ENCODE measurements at places on chromosomes 6 and 20.

- no peak for DNase-seq
Observed at GRCh38 chr6:129153257-129153656, 270.3 kb downstream of the LAMA2 start.

DNA sequence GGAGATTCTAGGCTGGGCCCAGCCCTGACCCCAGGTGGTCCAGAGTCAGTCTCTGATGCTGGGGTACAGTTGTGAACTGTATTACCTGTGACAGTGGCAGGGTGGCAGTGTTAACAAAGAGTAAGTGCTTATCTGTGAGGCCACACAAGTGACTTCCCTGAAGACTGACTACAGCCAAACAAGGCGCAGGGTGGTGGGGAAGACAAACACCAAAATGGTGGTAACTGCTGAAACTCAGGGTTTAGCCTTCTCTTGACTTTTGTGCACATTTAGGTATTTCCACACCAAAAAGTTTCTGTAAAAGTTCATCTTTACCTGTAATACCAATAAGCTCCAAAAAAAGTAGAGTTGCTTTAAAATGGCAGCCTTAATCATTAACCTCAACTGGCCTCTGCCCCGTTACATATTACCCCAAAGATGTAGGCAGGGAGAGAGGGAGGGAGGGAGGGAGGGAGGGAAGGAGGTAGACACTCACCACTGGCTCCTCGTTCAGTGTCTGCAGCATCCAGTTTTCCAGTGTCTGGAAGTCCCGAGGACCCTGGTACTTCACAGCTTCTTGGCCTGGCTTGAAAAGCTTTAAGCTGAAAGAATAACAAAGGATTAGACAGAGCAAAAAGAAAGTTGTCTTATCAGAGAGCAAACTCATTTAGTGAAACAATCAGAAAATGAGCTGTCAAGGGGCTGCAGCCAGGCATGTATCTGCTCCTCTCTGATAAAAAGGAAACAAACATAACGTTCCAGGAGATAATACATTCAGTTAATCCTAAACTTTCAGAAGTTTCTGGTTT, 11.3 kb downstream of the TXNDC5 start:
- no peak for DNase-seq

DNA sequence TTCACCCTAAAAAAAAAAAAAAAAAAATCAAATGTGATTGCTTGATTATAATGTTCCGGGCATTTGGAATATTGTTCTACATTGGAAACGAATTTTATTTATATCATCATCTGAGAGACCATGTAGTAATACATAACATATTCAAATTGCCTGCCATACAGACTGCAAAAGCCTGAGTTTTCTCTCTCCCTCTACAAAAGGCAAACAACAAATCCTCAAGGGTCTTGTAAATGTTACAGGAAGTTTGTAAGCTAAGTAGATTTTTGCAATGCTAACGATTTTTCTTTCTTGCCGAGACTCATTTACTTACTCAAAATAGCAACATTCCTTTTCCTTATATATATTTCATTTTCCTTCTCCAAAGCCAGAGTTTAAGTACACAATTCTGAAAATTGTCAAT, 49.0 kb upstream of the HTR1E start:
- DNase-seq = no peak

GRCh38 chr6:9025228-9025627, 589.9 kb upstream of the SLC35B3 start:
- DNase-seq = no peak

GRCh38 chr20:60097285-60097684, 139.1 kb downstream of the CDH26 start:
- DNase-seq = no peak
